ENCODE measurements at places on chromosomes 3 and 15.

DNA sequence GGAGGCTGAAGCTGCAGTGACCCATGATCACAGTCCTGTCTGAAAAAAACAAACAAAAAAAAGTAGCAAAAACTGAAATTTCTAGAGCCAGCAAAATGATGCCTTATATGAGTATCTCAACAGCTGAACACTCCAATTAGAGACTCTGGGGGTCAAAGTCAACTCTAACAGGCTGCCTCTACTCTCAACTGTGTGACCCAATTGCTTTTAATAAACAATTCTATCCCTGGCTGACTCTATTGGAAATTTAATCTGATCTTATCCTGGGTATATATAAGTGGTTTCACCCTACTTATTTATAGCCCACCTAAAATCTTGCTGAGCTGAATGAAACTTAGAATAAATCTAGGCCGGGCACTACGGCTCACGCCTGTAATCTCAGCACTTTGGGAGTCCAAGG, 29.0 kb downstream of the SMARCC1 start:
- no peak for DNase-seq

DNA sequence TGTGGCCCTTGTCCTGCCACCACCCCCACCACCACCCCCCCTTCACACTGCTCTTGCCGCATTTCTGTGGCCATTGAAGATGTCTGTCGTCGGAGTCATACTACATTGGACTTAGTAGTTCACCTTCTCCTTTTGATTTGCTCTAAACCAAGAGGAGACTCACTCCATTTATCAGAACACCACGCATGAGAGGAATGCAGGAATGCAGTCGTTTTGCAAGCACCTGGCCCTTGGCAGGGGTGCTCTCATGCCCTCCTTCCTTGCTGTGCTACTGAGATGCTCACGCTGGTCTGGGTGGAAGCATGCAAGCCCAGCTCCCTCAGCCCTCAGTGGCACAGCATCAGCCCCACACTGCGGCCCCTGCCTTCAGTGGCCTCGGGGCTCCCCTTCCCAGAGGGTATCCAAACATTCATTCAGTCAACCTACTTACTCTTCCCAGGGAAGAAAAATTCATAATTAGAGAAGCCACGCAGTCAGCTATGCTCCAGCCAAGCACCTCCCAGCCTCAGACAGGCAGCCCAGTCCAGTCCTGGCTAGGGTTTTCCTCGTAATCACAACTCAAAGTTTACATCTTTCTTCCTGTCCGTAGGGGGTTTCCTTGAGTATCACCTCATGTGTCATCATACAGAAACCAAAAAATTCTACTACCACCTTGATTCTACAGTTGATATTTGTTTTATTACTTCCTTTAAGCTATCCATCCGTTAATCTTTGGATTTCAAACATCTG, 520.0 kb downstream of the GABRG3 start:
- DNase-seq = no peak

- DNase-seq = no peak
Measured at GRCh38 chr15:77506311-77507142, 85.8 kb downstream of the HMG20A start.

DNA sequence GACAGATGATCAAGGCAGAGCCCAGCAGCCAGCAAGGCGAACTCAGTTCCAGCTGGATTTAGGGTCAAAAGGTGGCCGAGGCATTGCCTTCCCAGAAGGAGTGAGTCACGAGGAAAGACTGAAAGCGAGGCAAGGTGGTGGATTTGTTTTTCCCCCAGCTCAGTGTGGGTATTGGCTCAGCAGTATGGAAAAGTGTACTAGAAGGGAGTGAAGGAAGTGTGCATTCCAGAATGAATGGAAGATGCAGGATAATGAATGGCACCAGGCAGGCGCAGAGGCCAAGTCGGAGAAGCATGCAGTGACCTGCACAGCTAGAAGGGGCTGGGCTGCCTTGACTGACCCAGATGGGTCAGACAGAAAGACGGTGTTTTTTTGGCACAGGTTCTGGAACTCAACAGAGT, 46.3 kb downstream of the FOXP1 start:
- no peak for DNase-seq

DNA sequence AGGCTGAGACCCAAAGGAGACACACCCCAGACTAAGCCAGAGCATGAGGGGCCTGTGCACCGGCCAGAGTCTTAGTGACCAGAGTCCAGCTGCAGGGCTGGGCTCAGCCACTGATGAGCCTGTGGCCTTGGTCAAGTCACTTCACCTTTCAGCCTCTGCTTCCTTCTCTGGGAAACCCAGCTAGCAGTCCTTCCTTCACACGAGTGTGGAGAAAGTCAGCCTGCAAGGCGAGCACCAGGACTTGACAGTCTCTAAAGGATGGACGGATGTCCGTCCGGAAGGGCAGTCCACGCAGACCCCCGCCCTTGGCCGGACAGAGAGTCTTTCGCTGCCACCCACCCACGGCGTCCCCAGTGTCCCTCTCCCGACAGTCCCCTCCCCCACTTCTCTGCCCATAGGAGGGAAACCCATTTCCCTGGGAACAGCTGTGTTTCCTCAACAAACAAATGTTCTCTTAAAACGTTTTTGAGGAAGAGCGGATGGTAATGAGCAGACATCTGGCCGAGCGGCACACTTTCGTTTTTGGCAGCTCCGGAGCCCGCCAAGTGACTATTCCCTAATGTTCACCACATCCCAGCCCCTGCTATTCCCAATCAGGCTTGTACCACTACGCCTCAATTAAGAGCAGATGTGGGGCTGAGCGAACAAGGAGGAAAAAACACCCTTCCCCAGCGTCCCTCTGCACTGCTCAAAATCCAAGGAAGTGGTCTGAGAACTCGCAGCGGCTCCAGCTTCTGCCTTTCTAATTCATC, 129.1 kb upstream of the SMAD3 start:
- DNase-seq = no peak

DNA sequence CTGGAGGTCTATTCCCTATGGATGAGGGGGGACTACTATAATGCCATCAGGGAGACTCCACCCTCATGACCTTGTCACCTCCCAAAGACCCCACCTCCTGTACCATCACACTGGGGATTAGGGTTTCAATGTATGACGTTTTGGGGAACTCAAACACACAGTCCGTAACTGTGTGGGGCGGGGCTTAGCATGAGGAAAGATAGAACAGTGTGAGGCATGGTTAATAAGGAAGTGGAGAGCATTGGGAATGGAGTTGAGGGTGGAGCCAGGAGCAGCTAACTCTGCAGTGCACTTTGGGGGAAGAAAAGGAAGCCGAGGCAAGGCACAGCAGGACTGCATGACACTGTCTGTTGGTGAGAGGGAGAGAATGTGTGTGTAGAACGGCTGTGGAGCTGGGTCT, 90.9 kb upstream of the AGBL1 start:
- no peak for DNase-seq

- no peak for DNase-seq
Measured at GRCh38 chr3:179482857-179483256, 31.6 kb upstream of the GNB4 start.

- DNase-seq = no peak
Measured at GRCh38 chr3:163490119-163490518, 1588.2 kb downstream of the SI start.

- DNase-seq = no peak
Measured at GRCh38 chr15:33182926-33183325, 11.6 kb downstream of the FMN1 start.

DNA sequence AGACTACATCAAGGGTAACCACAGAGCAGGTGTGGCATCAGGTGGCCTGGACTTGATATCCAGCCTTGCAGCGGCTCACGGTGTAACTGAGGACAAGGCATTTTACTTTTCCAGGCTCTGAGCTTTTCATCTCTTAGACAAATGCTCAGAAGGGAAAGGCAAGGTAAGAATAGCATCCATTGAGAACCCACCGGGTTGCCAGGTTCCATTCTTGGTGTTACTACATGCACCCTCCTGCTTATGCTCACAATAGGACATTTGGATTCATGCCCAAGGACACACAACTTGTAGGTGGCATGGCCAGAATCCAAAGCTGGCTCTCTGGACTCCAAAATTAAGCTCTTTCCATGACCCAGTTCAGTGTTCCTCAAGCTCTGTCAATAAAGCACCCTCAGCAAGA, 85.5 kb downstream of the CCNL1 start:
- DNase-seq = no peak

- DNase-seq = no peak
Measured at GRCh38 chr3:139124197-139124596, 79.5 kb upstream of the PRR23C start.

GRCh38 chr3:129936757-129937156, 37.8 kb upstream of the TRH start:
- DNase-seq = no peak

- no peak for DNase-seq
Measured at GRCh38 chr3:123706871-123707270, 122.0 kb upstream of the HACD2 start.

DNA sequence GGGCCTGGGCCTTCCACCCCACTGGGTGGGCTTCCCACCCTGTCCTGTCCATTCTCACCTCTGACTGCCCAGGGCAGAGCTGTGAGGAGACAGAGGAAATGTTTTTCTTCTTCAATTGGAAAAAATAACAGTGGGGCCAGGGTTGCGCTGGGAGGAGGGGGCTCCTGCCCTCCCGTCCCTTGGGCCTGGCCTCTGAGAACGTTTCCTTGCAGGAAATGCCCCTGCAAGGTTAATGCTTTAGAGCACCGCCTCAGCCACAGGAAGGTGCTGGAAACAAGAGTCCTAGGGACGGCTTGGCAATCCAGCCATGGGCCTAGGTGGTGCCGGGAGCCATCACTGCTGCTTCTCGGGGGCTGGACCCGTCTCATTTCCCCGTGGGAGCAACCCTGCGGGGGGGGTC, 3.8 kb upstream of the PLXND1 start:
- no peak for DNase-seq

- no peak for DNase-seq
Measured at GRCh38 chr15:68985361-68985891, 29.1 kb upstream of the NOX5 start.

GRCh38 chr3:69649120-69650065, 89.9 kb upstream of the MITF start:
- no peak for DNase-seq

GRCh38 chr15:70873232-70874054, 18.8 kb downstream of the THAP10 start:
- DNase-seq = no peak

GRCh38 chr3:195260280-195260905, 10.6 kb downstream of the XXYLT1 start:
- no peak for DNase-seq

DNA sequence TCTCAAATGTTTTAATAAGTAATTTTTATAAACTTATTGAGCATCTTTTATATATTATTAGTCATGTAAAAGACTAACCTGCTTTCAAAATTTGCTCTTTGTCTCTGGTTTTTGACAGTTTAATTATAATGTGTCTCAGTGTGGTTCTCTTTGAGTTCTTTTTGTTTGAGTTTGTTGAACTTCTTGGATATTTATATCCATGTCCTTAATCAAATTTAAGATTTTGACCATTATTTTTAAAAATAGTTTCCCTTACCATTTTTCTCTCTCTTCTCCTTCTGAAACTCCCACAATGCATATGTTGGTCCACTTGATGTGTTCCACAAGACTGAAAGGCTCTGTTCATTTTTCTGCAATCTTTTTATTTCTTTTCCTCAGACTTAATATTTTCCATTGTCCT, 366.1 kb upstream of the GOLIM4 start:
- no peak for DNase-seq

DNA sequence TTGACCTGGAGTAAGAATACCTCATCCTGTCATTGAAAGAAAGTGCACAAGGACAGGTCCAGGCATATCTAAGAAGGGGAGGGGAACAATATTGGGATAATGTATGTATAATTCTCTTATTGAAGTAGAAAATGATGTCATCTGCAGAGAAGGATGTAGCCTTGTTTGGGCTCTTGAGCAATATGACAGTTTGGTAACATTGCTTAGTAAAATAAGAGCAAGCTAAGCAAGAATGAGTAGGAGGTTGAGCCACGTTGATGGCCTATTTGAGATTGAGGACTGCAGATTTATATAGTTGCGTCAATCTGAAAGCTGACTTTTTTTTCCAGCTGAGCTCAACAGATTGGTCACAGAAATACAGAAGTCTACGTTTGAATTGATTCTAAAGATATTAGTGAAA, 145.2 kb downstream of the FILIP1L start:
- no peak for DNase-seq

GRCh38 chr15:85781099-85781498, 13.6 kb downstream of the KLHL25 start:
- DNase-seq = no peak

DNA sequence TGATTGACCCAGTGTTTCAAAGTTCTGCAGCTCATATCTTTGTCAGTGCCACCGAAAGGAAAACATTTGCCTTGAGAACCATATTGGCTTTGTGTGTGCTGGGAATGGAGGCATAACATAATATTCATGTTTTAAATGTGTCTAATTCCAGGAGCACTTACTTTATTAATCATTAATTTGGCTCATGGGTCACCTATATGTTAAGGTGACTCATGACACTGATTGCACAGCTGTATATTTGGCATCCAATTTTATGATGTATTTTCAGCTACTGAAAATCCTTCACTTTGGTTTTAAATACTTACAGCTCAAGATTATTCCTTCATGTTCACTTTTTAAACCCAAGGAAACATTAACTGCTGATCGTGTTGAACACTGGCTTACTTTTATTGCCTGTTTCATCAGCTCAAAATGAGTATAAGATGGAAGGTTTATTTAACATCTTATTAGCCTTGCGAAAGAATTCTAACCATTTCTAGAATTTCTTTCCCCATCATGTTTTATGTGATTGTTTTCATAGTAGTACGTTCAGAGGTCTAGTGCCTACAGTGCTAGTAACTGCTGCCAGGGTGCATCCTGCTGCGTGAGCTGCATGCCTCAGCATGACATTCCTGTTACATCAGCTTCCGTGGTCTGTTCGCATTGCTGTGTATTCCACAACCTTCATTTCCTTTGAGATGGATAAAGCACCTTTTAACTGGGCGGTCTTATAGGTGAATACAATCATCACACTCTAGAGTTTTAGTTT, 63.7 kb downstream of the LRCH3 start:
- no peak for DNase-seq

DNA sequence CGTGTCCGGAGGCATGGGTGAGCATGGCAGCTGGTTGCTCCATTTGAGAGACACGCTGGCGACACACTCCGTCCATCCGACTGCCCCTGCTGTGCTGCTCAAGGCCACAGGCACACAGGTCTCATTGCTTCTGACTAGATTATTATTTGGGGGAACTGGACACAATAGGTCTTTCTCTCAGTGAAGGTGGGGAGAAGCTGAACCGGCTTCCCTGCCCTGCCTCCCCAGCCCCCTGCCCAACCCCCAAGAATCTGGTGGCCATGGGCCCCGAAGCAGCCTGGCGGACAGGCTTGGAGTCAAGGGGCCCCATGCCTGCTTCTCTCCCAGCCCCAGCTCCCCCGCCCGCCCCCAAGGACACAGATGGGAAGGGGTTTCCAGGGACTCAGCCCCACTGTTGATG, 49.5 kb downstream of the PGPEP1L start:
- DNase-seq = no peak

DNA sequence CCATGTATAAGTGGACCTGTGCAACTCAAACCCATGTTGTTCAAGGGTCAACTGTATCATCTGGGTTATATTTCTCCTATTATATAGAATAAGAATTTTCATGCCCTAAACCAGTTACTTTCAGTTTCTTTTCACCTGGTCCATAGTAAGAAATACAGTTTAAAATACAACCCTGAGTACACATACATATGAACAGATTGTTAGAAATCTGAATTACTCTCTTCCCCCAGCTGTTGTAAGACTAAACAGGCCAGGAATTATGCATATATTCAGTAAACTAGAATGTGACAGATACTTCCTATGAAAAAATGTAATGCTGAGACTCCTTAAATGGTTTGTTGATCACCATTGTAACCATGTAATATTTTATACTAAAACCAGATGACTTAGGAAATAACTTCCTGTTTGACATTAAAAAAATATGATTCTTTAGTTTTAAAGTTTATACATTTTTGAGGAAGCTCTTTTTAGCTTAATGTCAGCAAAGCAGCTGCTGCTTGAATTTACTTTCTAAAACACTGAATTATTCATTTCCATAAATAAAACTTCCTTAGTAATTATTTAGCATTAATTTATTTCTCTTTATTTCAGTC, 52.5 kb upstream of the ZCWPW2 start:
- DNase-seq = no peak
